Cardiac muscle cell (in vitro differentiated cells and primary cell): ENCODE measurements at places on chromosomes 1 and 21. TPM values are rescaled to one million over a fixed set of nuclear protein-coding genes. Genes with fewer than 3 reads are reported as not detected.

- DNase-seq, result no peak
Measured at GRCh38 chr21:41445465-41445862, 19.4 kb downstream of the MX1 start.

Gene OR2L13
- not detected in 2 replicates for total RNA-seq

Gene IL10
- total RNA-seq, result not detected in 2 replicates

Gene TLCD4
- total RNA-seq, result 7.6 and 13.7 TPM in 2 replicates

- DNase-seq, result peak; percentile 73
Measured at GRCh38 chr1:47436304-47436978, 1.4 kb upstream of the FOXD2 start.

- DNase-seq, result no peak
Measured at GRCh38 chr1:89098857-89099256, 27.1 kb downstream of the GBP2 start.

DNA sequence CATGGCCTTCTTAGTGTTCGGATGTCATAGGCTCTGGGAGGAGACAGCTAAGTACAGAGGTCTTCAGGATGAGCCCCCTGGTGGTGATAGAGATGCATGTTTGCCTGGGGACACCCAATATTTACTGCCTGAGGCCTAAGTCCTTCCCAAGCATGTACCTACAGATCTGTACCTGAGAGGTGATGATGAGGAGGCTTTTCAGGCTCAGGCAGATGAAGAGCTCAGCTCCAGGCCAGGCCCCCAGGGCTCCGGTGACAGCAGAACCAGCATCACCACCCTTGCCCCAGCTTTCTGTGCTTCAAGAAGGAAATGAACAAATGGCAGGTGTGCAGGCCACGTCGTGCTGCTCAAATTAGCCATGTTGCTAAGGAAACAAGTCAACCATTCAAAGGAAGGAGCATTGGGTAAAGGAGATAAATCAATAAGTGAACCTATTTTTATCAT lies 21.1 kb downstream of the CACNA1E start:
- peak; percentile 61 for DNase-seq

GRCh38 chr1:4133297-4133938 lies 233.3 kb upstream of the C1orf174 start:
- DNase-seq, result no peak

Gene TRIM63
- total RNA-seq, result 29.4 and 39.6 TPM in 2 replicates

GRCh38 chr1:117659550-117660270 lies 53.9 kb downstream of the TENT5C start:
- no peak for DNase-seq

DNA sequence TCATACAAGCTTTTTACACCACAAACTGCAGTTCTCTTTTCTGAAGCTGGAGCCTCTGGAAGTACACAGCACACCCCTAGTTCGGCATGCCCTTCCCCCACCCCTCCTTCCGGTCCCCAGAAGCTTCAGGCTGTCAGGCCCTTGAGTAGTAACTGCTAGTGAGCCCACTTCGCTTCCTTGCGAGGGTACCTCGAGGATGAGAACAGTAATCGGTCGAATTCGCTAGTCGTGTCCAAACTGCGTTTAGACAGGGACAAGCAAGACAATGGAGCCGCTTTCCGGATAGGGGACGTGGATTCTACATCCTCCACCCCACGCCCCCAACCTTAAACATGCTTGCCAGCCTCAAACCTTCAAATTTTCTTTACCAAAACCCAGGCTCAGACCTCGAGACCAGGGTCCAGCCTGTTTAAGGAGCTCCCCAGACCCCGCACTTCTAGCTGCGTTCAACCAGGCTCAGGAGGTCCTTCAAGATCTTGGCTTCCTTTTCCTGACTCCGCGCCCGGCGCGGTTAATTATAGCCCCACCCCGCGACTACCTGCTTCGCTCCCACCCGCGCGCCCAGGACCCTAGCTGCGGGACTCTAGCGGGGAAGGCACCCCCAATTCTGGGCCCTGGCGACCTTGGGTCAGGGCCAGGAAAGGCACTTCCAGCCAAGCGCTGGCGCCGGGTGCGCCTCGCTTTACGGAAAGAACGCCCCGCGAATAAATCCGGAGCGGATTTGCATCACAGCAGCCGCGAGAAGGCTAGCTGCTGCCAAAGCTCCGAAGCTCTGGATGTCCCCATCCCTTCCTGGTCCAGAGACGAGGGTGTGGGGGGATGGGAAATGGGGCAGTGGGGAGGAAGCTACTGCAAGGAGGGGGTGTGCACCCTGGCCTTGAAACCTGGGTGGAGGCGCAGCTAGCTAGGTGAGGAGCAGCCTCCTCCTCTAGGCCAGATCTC lies 8.1 kb upstream of the TSPAN1 start:
- no peak for DNase-seq

Gene C1orf226
- total RNA-seq, result 7.3 and 10.0 TPM in 2 replicates

- no peak for DNase-seq
Measured at GRCh38 chr1:91584878-91585277, 84.2 kb downstream of the CDC7 start.

Gene PLA2G2D
- total RNA-seq, result not detected in 2 replicates

GRCh38 chr21:41432562-41433460 lies 6.8 kb downstream of the MX1 start:
- no peak for DNase-seq

Gene CADM3
- 1.7 and 3.1 TPM in 2 replicates for total RNA-seq

DNA sequence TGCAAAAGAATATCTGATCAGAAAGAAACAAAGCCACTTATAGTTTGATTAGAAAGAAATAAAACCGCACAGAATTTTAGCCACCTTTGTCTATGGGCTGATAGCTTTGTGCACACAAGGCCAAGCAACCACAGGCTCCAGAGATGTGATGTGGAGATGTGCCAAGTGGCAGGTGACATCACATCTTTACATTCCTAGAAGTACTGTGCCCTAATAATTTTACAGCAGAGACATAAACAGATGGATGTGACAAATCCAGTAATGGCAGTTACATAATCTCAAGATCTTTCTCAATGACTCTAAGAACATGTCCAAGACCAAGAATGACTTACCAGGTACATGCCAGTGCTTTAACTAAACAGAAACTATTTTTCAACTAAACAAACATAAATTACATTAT lies 159.5 kb downstream of the LTN1 start:
- no peak for DNase-seq

Gene RGSL1
- not detected in 2 replicates for total RNA-seq

GRCh38 chr1:160260406-160261382 lies 1.7 kb downstream of the DCAF8 start:
- DNase-seq, result peak; percentile 39

Gene CRNN
- not detected in 2 replicates for total RNA-seq

DNA sequence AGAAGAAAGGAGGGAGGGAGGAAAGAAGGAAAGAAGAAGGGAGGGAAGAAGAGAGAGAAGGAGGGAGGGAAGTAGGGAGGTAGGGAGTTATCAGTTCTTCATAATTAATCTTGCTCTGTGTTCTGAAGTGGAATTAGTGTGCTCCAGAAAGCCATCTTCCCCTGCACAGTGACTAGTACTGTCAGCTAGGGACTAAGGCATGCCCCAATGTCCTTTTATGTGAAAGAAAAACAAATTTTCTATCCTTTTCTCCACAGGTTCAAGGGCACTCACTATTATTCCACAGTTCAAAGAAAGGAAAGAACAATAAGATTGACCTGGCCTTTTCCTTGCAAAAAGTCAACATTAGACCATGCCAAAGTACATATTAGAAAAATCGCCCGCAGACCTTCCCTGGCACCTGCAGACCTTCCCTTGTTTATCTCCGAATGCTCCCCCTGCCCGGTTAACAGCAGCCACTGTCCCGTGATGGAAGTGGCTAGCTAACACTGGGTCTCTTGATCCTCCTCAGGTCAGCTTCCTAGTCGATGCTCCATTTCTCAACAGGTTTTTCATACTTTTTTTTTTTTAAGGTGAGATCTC lies 107.2 kb upstream of the EDEM3 start:
- no peak for DNase-seq

DNA sequence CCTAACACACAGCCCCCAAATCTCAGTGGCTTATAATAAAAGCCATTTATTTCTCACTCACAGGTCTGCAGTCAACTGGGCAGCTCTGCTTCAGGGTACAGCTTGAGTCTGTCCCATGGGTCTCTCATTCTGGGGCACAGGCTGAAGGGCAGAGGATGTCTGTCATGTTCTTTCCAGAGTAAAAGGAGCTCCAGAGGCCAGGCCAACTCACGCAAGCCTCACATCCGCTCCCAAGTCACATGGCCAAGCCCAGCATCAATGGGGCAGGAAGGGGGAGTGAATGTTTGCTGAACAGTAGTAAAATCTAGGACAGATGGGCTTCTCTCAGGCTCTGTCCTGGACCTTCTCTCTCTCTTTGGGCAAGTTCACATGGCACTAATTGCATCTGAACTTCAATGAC lies 7.1 kb upstream of the SSBP3 start:
- DNase-seq, result peak; percentile 72

DNA sequence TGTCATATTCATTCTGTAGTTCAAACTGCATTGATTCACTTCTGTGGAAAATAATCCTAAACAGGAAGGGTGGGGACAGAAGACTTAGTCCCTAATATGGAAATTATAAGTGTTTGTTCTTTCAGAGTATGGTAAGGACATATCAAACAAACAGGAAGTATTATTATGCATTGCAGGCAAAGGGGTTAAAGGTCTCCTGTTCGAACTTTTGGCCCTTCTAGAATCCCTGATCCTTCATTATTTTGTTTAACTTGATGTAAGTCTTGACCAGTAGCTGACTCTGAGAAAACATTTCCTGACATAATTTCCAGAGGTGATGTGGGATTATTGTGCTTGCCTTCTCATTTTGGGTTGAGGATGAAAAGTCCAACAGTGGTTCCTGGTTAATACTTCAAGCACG lies 215.4 kb upstream of the ADGRL2 start:
- DNase-seq, result no peak

DNA sequence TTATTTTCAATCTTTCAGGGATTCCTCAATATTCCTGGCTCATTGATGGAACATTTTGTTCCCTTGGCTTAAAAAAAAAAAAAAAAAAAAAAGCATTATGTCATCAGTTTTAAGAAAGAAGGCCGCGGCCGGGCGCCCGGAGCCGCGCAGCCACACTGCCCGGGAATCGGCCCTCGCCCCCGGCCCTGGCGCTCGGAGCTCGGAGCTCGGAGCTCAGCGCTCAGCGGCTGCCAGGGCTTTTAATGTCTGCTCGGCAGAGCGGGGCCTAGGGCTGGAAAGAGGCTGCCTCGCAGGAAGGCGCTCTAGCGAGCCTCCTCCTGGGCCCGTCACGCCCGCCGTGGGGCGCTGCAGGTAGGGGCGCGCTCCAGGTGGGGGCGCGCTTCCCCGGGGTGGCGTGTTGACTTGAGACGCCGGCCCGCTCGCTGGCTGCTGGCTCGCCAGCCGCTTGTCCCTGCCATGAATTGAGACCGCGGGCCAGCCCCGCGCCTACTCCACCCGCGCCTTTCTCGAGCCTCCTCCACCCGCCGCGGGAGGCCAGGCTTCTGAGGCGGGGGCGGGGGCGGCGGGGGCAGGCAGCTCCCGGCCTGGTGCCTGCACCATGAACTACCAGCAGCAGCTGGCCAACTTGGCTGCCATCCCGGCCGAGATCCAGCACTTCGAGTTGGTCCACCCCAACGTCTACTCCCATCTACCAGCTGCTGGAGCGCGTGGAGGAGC lies 5.4 kb upstream of the TDRD5 start:
- DNase-seq, result peak; percentile 37

- DNase-seq, result no peak
Measured at GRCh38 chr1:29282135-29282923, 46.0 kb downstream of the PTPRU start.
